Glomerular endothelial cell (primary cell): ENCODE measurements at places on chromosomes 1 and 21. TPM values are rescaled to one million over a fixed set of nuclear protein-coding genes. Genes with fewer than 3 reads are reported as not detected.

The GJA5 gene
- 0.10 and 31.7 TPM in 2 replicates for total RNA-seq

The TRIM58 gene
- 2.4 and 3.0 TPM in 2 replicates for total RNA-seq

The FMO2 gene
- not detected in 2 replicates for total RNA-seq

The FMOD gene
- 0.93 and 1.8 TPM in 2 replicates for total RNA-seq

The GJB5 gene
- total RNA-seq: not detected in 2 replicates

The SMPDL3B gene
- 1.8 TPM in 1 of 2 replicates, not detected in the other for total RNA-seq
